ENCODE measurements at places on chromosomes 6 and 20. TPM values are rescaled to one million over a fixed set of nuclear protein-coding genes. Genes with fewer than 3 reads are reported as not detected.

- DNase-seq: no peak
Measured at GRCh38 chr6:5004373-5005037, 668 bp upstream of the RPP40 start.

DNA sequence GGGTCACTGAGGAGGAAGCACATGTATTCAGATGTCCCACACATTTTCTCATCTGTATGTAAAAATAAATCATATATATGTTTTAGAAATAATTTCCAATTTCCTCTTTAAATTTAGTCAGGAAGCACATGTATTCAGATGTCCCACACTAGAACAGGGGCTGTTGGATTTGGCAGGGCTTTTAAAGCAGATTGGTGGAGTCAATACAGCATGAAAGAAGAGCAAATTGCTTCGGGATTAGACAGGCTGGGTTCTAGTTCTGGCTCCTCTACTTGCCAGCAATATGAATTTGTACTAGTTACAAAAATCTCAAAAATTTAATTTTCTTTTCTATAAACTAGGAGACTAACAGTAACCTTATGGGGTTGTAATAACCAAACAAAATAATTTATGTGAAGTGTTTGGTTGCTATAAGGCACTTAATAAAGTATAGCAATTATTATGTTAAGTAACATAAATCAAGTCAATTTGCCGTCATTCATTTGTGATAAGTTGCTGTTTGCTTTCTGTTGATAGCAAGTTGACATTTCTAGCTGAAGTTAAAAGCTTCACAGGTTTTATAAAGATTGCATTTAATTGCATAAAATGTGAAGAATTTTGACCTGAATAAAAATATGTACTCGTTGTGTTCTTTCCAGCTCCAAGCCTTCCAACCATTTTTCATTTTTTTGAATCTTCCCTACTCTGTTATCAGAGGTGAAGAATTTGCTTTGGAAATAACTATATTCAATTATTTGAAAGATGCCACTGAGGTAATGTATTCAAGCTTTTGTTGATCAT, 88.9 kb downstream of the CD109 start:
- no peak for DNase-seq

DNA sequence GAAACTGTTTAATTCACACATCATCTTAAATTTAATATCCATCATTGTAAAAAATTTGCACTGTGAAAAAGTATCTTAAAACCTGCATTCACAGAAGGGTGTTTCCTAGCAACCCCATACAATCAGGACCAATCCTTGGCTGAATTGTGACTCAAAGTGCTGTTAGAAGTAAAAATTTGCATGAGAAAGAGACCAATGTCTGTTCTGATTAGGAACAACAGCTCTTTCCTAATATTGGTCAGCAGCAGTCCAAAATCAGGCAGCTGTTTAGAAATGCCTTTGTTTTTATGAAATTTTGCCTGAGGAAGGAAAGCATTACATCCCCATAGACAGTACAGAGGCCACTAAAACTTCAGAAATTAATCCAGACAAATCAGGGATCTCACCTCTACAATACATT, 987.0 kb downstream of the HACE1 start:
- no peak for DNase-seq

GRCh38 chr6:15062516-15063252, 183.2 kb upstream of the JARID2 start:
- DNase-seq: no peak

DNA sequence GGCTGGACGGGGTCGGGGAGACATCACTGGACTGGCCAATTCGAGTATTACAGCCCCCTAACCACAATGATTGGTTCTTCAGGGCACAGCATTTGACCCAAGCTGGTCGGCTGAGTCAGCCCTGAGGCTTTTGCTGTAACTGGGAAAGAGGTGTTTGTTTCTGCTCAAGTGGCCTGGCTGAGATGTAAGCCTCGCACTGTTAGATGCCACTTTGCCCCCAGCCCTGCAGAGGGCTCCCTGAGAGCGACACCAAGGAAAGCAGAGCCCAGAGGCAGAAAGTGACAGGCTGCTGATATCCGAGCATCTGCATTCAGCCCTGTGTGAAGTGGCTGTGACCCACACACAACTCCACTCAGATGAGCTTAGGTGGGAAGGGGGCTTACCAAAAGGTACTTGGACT, 19.4 kb downstream of the ERGIC3 start:
- no peak for DNase-seq

- no peak for DNase-seq
Measured at GRCh38 chr20:33499355-33499754, 9.5 kb downstream of the CBFA2T2 start.

- no peak for DNase-seq
Measured at GRCh38 chr20:2806351-2806701, 5.9 kb upstream of the CPXM1 start.

COL9A1 gene
- not detected for total RNA-seq

MTFR2 gene
- total RNA-seq: 0.25 TPM

COL20A1 gene
- not detected for total RNA-seq
